ENCODE measurements at places on chromosomes 2 and 18. TPM values are rescaled to one million over a fixed set of nuclear protein-coding genes. Genes with fewer than 3 reads are reported as not detected.

GRCh38 chr2:190584980-190585661 is 50.6 kb upstream of the NEMP2 start:
- DNase-seq, result no peak

Gene ZBTB7C
- total RNA-seq, result 0.09 TPM

- no peak for DNase-seq
These were observed 102.8 kb downstream of the RNF144A start for GRCh38 chr2:7020059-7020458.

GRCh38 chr18:48997985-48998831 is 47.4 kb upstream of the SMAD7 start:
- DNase-seq, result no peak

Gene ACTG2
- not detected for total RNA-seq

Gene GPR45
- total RNA-seq, result not detected

Gene MYL1
- total RNA-seq, result not detected

DNA sequence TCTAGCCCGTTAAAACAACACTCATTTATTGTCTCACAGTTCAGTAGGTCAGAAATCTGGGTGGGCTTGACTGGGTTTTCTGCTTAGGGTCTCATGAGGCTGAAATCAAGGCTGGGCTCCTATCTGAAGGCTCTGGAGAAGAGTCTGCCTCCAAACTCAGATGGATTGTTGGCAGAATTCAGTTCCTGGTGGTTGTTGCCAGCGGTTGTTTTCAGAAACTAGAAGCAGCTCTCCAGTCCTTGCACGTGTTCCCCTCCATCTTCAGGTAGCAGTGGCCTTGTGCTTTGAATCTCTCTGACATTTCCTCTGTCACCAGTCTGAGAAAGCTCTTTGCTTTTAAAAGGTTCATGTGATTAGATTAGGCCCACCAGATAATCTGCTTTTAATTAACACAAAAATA is 20.1 kb upstream of the FN1 start:
- DNase-seq, result no peak

GRCh38 chr2:231357048-231357447 is 38.5 kb upstream of the B3GNT7 start:
- no peak for DNase-seq

Gene MGAT4A
- 57.4 TPM for total RNA-seq
